Lung (tissue), 17 donors: ENCODE measurements at places on chromosomes 3 and 15.

DNA sequence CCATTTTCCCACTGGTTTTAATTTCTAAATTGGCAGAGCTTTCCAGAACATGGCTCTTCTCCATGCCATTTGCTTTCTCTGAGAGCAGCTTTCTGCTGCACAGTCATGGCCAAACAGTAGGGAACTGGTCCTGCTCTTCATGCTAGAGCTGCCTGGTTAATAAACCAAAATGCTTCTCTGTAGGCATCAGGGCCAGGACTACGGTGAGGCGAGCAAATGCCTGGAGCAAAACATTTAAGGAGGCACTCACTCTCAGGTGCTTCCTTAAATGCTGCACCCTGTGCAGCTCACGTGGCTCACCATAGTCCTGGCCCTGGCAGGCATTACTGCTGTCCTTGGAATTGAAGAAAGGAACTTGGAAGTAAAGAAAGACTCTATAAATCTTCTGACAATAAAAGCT, 48.5 kb upstream of the PPP2R3A start:
- DNase-seq: no peak

DNA sequence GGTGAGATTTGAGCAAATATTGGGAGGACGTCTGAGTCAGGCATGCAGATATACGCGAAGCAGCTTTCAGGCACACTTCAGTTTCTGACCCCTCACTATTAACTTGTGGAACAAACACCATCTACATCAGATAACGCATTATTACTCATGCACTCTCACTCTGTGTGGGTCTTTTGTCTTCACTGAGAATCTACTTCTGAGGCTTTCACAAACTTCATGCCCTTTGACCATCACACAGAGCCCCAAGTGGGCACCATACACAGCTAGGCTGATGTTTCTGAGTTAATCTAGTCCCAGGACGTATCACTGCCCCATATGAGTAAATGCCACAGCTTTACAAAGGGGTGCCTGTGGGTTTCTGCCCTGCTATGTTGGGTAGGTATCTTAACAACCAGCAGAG, 39.6 kb upstream of the IP6K2 start:
- DNase-seq: no peak

GRCh38 chr3:169105561-169105960, 558.0 kb downstream of the MECOM start:
- no peak for DNase-seq

DNA sequence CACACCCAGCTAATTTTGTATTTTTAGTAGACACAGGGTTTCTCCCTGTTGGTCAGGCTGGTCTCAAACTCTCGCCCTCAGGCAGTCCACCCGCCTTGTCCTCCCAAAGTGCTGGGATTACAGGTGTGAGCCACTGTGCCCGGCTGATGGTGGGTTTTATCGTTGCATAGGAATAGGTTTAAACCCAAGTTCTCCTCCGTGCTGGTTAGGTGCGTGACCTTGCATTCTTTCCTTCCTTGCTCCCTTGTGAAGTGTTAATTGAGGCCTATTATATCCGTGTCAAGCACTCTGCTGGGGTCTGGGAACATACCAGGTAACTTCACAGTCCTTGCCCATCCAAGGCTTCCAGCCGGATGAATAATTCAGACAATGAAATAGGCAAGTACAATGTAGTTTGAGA, 19.3 kb upstream of the ETV5 start:
- DNase-seq: no peak

- DNase-seq: no peak
Measured at GRCh38 chr3:157119369-157119951, 40.5 kb downstream of the CCNL1 start.

DNA sequence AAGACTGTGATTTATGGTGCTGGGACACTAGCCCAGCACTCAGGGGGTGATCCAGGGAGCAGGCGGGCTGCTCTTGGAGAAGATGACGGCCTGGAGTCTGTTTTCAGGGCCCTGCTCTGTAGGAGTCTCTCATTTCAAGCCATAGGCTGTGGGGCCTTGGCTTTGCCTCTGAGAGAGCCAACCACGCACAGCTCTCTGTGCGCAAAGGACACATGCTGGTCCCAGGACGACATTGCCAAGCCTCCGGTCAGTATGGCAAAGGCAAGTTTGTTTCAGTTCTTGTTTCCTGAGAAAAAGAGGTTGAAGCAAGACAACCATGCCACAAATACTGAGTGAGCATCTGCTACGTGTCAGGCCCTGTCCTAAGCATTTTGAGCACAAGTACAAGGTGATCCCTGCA, 197.1 kb downstream of the EPHB1 start:
- DNase-seq: no peak

DNA sequence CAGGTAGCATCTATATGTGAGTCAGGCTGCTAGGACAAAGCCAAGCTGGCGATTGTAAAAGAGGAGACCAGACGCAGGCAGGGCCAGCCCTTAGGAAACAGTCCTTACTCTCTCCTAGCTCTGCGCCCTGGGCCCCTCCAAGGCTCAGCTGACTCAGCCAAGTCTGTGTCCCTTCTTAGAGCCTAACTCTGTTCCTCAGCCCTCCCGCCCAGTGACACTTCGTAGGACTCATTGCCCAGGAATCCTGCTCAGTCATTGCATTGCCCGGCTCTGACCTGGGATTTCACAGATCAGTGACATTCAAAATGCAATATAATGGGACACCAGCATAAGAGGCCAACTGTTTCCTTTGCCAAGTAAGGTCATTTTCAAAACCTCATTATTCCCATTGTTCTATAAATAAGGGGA, 244.2 kb downstream of the TLE3 start:
- no peak for DNase-seq

GRCh38 chr15:40940296-40940801, 11.2 kb downstream of the DLL4 start:
- peak; percentile 49 for DNase-seq
